ENCODE measurements at places on chromosomes 5 and 9.

DNA sequence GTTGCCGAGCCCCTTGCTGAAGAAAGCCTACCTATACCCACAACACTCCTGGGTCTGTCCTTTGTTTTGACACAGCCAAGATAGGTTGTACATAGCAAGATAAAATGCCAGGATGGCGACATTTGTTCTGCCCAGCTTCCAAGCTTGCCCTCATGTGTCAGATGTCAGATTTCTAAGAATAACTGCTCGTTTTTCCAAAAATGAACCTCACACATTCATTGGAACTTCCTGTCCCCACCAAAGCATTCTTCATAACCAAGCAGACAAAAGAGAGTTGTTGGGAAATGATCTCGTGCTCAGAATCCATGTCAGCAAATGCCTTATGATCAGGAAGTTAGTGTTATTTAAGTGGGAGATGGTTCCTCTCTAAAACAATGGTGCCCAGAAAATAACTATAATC is 210.1 kb downstream of the ZNF608 start:
- DNase-seq: no peak

DNA sequence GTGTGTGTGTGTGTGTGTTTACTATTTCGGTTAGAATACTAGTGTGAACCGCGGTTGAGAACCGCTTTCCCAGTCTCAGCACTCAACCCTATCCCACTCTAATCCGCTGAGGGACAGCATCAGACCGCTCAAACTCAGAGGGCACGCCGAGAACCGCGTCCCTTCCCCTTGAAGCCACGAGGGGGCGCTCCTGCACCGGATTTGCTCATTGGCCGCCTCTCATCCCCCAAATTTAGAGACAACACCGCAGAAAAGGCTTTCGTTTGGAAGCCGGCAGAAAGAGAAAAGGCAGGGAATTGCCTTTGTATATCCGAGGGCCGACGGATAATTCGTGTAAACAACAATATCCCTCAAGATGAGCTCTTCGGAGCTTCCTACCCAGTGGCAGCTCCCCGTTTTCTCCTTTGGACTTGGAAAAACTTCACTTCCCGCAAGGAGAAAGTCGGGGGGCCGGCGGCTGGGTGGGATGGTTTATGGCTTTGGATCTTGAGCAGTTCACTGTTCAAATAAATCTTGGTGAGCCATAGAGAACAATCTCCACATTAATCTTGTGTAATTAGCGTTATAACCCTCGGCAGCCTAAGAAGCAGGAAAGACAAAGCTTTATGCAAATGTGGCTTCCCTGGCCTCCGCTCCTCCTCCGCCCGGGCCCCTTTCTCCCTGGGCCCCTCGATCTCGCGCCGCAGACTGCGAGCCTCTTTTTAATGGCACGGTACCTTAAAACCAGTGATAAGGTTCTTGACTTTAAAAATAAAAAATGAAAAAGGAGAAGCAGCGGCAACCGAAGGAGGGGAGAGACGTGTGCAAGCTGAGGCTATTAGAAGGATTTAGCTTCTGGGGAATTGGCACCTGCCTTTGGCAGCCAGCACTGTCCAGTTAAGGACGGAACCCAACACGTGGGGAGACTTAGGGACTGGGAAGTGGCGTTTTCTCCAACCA is 296.8 kb downstream of the PARP8 start:
- peak; percentile 67 for DNase-seq

DNA sequence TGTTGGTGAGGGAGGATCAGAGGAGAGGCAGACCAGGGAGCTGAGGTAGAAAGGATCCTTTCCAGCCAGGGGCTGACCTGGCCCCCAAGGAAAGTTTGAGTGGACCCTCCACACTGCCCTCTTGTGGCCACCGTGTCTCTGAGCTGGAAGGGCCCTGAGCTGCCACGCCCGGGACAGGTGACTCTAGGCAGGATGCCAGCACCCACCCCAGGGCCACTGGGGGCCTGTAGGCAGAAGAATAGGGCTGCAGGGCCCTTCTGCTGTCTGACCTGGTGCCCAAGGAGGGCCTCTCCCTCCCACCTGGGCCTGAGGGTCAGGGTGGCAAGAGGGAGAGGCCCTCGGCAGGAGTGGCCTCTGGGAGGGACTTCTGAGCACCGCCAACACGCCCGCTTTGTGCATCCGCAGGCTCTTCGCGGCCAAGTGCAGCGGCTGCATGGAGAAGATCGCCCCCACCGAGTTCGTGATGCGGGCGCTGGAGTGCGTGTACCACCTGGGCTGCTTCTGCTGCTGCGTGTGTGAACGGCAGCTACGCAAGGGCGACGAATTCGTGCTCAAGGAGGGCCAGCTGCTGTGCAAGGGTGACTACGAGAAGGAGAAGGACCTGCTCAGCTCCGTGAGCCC is 76.8 kb downstream of the LMX1B start:
- DNase-seq: peak; percentile 68

- DNase-seq: no peak
These were observed 151.1 kb downstream of the SMARCA2 start for GRCh38 chr9:2166203-2166602.

DNA sequence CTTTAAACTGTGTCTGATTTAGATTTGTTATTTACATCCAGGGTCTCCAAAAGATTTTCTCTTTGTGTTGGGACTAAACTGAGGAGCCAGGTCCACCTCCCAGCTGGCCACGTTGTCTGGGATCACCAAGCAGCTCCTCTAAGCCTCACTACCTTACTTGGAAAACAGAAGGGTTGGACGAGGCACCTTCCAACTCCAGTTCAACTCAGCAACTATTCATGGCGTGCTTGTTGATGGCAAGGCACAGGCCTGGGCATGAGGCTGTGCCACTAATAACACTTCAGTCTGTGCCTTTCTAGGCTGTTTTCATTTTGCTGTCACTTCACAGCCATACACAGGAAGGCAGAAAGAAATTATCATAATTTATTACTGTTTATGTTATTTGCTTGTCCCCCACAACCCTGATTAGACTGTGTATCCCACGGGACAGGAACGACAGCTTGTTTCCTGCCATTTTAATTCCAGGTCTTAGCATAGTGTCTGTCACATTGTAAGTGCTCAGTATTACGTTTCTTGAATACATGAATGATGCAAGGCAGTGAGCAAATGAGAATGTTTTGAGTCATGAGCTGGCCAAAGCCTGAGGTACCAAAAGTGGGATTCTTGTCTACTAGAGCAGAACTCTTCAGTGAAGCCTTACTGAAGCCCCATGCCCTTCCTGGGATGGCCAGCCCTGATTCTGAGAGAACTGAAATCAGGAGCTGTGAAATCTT is 125.8 kb downstream of the GALNT10 start:
- no peak for DNase-seq

DNA sequence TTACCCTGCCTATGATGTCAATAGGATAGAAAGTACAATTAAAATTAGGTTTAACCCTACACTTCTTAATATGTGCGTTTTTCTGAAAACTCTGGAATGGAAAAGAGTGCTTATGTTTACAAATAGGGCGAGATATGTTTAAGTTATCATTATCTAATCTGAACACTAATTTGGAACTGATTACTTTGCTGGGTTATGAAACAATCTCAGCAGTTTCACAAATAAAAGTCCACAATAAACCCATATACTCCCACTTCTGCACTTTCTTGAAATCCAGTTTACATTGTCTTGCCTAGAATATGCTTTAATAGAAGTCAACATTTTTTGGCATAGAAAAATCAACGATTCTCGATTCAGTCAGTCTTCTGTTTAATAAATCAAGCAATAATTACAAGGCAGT is 236.3 kb downstream of the NFIB start:
- no peak for DNase-seq

GRCh38 chr5:171371326-171371725 is 16.3 kb upstream of the NPM1 start:
- DNase-seq: peak; percentile 62

GRCh38 chr5:116315531-116315930 is 230.7 kb downstream of the COMMD10 start:
- DNase-seq: no peak

GRCh38 chr5:31235381-31235780 is 41.9 kb downstream of the CDH6 start:
- no peak for DNase-seq

DNA sequence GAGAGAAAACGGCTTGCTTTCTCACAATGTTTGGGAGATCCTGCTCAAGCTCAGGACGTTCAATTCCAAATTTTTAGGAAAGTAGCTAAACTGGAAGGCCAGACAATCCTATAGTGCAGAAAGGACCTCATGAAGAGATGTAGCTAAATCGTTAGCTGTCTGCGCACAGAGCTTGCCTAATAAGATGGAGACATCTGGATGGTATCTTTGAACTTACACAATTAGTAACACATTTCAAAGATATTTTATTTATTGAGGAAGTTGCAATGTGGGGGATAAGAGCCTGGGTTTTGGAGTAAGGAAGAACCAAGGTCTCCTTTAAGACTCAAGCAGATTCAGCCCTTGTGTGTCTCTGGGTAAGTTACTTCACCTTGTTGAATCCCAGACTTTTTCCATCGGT is 28.6 kb upstream of the RAB14 start:
- DNase-seq: no peak

DNA sequence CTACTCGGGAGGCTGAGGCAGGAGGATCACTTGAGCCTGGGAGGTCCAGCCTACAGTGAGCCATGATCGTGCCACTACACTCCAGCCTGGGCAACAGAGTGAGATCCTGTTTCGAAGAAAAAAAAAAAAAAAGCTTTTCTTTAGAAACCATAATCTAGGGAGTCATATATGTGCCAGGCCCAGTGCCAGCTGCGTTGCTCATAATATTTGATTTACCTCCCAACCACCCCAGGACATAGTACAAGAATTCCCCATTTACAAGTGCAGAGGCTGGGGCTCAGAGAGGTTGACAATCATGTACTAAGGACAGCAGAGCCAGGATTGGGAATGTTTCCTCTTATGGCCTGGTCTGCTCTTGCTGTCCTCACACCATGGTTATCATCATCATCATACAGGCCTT is 25.1 kb upstream of the TRIM14 start:
- no peak for DNase-seq

DNA sequence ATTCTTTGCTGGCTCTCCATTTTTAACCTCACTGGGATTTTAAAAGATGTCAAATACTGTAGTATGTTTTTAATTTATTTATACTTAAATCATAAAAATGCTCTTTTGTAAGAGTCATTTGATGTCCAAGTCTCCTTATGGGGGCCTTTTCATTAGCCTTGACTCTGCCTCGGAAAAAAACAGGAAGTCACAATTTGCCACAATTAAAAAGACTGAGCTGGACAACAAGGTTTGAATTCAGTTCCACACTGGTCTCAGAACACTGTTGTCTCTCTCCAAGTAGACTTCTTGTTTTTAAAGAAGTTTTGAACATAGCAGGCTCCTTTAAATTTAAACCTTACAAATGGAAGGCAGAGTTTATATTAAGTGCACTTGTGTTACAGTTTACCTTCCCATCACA is 444.2 kb downstream of the ACTL7B start:
- DNase-seq: no peak

- no peak for DNase-seq
These were observed 8.9 kb upstream of the ACTBL2 start for GRCh38 chr5:57491369-57491965.

- no peak for DNase-seq
These were observed 358.8 kb upstream of the ADAMTS16 start for GRCh38 chr5:4781299-4781698.

GRCh38 chr9:131349881-131350563 is 43.9 kb upstream of the PRRC2B start:
- peak; percentile 87 for DNase-seq

GRCh38 chr5:78610163-78610583 is 38.4 kb downstream of the LHFPL2 start:
- no peak for DNase-seq

- no peak for DNase-seq
These were observed 91.7 kb downstream of the NTRK2 start for GRCh38 chr9:84761137-84761808.

DNA sequence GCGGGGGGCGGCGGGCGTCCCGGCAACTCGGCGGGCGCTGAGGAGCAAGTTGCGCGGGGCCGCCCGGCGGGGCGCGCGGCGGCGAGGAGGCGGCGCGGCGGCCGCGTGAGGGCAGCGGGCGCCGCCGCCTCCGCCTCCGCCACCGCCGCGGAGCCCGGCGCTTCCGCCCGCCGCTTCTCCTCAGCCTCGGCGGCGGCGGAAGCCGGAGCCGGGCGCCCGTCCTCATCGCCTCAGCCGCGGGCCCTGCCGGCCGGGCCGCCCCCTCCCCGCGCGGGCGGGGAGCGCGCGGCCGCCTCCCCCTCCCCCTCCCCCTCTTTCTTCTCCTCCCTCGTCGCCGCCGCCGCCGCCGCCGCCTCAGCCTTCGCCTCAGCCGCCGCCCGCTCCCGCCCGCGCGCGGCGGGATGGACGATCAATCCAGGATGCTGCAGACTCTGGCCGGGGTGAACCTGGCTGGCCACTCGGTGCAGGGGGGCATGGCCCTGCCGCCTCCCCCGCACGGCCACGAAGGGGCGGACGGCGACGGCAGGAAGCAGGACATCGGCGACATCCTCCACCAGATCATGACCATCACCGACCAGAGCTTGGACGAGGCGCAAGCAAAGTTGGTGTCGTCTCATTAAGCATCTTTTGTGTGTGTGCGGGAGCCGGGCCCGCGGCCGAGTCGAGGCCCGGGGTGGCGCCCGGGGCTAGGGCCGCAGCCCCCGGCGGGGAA is at the start of gene PBX3:
PBX3 (plus strand) TSS at position 321 of the 712 bp plus-strand sequence.
- no peak for DNase-seq

DNA sequence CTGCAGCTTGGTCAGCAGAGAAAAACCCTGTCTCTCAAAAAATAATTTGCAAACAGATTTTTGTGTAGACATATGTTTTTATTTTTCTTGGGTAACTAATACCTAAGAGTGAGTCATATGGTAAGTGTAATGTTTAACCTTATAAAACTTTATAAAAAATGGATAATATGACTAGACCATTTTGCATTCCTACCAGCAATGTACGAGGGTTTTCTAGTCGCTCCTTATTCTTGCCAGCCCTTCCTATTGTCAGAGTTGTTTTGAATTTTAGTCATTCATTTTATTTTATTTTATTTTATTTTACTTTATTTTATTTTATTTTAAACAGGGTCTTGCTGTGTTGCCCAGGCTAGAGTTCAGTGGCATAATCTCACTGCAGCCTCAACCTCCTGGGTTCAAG is 37.8 kb downstream of the RABGAP1 start:
- DNase-seq: no peak

- no peak for DNase-seq
These were observed 2117.6 kb downstream of the MAT2B start for GRCh38 chr5:165622864-165623536.

DNA sequence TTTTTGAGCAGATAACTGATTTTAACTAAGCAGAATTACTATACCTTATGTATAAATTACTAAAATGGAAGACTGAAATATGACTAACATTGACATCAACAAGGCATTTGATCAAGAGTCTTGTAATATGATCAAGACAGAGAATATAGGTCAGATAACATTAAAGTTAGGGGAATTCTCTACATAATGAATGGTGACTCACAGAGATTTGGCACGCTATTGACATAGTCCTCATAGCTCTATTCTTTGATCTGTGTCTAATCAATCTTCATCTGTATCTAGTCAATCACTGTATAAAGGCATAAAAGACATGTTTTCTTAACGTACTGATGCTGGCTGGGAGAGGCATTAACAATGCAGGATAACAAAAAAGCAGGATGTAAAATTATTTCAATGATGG is 17.4 kb downstream of the ABITRAM start:
- DNase-seq: no peak
